ENCODE measurements at places on chromosomes 12 and 14.

DNA sequence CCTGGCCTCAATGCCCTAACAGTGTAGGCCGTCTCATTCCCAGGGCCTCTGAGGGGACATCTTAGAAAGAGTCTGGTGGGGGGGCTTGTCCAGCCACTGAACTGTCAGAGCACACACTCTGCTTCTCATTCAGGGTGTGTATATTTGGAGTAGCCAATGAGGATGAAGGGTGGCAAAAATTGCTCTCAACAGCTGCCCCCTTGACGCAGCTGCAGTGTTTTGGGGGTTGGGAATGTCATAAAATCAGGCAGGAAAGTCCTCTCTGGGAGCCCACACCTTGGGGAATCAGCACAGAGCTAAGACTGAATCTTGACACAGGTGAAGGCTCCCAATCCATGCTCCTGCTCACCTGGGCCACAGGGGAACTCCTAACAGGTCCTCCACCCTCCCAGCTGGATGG lies 1.5 kb downstream of the RASAL1 start:
- DNase-seq = no peak

DNA sequence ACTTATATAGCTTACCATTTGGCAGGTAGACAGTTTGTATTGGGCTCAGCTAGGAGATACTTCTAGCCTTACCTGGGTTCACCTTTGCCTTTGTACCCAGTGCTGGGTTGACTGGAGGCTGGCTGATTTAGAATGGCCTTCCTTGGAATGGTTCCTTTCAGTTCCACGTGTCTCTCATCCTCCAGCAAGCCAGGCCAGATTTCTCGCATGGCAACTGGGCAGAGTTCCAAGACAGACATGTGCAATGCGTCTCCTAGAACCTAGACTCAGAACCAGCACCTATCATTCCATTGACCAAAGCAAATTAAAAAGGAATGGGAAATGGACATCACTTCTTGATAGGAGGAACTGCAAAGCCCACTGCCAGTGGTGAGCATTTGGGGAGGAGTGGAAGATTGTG lies 79.1 kb upstream of the BDKRB2 start:
- no peak for DNase-seq

GRCh38 chr14:61593330-61593729 lies 102.0 kb upstream of the HIF1A start:
- DNase-seq = no peak

DNA sequence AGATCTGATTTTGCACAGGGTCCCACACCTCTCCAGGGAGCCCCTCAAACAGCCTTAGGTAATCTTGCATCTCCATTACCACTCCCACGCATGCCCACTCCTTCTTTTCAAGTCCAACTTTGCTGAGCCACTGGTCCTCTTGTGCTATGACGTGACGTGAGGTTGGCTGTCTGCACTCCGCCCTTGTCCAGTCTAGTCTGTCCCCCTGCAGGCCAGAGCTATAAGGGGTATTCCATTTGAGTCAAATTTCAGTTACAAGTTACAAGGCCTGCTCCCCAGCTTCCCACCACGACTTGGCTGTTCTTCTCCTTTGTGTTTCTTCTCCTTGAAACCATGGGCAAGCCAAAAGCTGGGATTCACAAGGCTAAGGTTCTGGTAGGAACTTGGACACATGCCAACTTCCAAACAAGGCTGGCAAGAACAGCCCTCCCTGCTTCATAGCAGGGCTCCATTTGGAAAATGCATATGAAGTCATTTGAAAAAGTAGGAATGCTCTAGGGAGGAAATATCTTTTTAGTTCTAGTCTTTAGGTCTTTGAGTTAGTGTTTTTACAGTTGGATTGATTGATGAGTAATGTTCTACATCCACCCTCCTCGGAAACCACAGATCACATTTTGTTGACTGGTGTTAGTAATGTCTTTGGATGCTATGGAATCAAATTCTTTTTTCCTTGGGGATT lies 49.1 kb downstream of the KCNA1 start:
- DNase-seq = no peak

- no peak for DNase-seq
Observed at GRCh38 chr14:103317251-103317650, 16.8 kb upstream of the EIF5 start.

DNA sequence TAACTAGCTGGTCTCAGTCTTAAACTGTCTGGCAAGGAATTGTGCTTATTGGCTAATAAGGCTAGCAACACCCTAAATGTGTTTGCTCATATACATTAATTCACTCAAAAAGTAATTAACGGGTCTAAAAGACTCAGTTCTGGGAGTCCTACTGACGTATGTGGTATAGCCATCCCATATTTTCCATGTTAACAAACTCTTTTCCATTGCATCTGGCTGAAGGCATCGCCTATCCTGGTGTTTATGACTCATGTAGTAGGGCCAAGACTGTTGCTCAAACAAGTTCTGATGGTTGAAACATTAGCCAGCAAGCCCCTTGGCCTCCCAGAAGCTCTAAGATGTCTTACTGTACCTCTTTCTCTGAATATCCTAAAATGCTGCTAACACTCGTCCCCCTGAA lies 98.5 kb downstream of the PHLDA1 start:
- DNase-seq = no peak

- DNase-seq = no peak
Observed at GRCh38 chr14:72665259-72665658, 228.6 kb downstream of the DPF3 start.

- DNase-seq = no peak
Observed at GRCh38 chr12:41011939-41012338, 176.2 kb upstream of the PDZRN4 start.

- no peak for DNase-seq
Observed at GRCh38 chr14:37709419-37710195, 114.2 kb downstream of the TTC6 start.

- no peak for DNase-seq
Observed at GRCh38 chr14:60092526-60092920, 800 bp downstream of the PCNX4 start.

GRCh38 chr12:45655186-45655585 lies 74.3 kb upstream of the ARID2 start:
- DNase-seq = peak; percentile 37

DNA sequence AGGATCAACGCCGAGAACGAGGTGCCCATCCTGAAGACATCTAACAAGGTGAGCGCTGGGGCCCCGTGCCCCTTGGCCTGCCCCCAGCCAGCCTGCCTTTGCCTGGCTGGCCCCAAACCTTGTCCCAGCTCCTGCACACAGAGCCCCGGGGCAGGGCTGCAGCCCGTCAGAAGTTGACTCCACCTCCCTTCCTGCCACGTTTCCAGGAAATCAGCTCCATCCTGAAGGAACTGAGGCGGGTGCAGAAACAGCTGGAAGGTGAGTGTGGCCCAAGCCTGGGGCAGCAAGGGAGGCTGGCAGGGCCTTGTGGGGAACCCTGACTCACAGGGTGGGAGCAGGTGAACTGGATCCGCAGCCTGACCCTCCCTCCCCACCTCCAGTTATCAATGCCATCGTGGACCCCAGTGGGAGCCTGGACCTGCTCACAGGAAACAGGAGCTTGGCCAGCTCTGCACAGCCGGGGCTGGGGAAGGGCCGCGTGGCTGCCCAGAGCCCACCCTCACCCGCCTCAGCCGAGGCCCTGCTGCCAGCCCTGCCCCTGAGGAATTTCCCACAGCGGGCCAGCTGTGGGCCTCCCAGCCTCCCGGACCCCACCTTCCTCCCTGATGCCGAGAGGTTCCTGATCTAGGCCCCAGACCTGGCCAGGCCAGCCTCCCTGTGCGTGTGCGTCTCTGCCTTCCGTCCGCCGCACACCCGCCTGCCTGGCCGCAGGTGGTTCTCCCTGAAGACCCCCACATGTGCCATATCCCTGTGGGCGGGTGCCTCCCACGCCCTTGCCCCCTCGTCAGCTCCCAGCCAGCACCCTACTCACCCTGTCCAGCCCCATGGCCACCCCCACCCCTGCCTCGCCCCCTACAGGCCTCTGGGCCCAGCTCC lies 29.5 kb downstream of the CEP170B start:
- no peak for DNase-seq

DNA sequence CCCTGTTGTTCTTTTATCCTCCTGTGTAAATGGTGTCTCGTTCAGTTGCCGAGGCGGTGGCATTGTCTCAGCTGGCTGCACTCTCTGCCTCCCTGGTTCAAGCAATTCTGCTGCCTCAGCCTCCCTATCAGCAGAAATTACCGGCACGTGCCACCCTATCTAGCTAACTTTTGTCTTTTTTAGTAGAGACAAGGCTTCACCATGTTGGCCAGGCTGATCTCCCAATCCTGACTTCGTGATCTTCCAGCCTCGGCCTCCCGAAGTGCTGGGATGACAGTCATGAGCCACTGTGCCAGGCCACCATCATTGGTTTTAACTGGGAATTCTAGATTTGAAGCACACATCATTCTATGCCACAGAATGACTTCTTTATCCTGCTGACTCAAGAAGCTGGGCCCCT lies 175.3 kb upstream of the ALG10B start:
- DNase-seq = no peak

Measured in stimulated activated CD8-positive, alpha-beta memory T cell treated with anti-CD3 and anti-CD28 coated beads, Interleukin-2, amount 100 ng/mL, for 1 hour (primary cell).